ENCODE measurements at places on chromosomes 3 and 15.

DNA sequence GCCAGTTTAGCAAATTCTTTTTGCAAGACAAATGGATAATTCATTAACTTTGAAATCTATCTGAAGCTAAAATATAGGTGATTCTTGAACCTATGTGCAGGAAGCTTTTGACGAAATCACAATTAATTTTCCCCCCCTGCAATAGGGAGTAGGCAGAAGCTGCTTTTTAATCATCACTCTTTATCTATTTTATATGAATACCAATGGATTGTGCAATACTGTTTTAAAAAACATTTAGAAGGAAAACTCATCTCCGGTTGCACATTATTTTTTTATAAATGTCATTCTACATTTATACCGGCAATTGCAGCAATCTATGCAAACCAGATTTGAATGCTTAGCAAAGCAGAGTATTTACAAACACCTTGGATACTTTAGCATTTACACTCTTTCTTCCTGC lies 121.1 kb upstream of the TMCO5A start:
- no peak for DNase-seq

DNA sequence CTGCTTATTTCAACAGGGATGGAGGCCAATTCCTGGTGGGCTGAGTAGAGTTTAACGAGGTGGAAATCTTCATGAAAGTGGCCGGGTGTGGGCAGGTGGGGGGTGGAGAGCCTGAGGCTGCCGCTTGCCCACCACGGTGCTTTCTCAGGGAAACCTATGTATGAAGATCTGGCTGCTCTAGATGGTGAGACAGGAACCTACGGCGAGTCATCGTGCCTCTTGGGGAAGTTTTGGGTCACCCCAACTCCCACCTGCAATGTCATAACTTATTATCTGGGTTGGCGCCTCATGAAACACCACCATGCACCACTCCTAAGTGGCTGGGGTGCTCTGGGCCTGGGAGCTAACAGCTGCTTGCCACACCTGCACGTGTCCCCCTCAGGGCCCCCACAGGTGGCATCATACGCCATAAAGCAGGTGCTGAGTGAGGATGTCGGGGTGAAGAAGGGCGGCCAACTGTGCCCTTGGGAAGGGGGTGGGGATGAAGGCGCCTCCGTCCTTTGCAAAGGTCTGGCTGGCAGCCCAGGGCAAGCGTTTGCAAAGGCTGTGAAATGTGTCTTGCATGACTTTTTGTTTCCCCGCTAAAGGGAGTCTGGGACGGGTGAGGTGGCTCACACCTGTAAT lies 27.9 kb upstream of the SNRPA1 start:
- no peak for DNase-seq

GRCh38 chr15:59699810-59700431 lies 10.8 kb upstream of the BNIP2 start:
- no peak for DNase-seq

DNA sequence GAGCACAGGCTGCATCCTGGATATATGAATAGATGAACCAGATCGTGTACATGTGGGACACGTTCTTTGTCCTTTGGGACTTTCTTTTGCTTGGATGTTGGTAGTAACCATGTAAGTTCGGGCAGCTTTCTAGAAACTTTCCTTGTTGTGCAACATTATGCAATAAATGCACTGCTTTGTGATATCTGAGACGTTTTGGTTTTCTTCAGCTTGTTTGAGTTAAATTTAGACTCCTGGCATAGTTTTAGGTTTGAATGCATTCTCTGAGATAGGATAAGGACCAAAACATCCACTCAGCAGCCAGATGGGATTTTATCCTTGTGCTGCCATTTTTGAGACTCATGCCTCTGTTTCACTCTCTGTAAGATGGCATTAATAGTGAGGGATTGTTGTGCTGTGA lies 158.9 kb downstream of the IGF1R start:
- DNase-seq: no peak

DNA sequence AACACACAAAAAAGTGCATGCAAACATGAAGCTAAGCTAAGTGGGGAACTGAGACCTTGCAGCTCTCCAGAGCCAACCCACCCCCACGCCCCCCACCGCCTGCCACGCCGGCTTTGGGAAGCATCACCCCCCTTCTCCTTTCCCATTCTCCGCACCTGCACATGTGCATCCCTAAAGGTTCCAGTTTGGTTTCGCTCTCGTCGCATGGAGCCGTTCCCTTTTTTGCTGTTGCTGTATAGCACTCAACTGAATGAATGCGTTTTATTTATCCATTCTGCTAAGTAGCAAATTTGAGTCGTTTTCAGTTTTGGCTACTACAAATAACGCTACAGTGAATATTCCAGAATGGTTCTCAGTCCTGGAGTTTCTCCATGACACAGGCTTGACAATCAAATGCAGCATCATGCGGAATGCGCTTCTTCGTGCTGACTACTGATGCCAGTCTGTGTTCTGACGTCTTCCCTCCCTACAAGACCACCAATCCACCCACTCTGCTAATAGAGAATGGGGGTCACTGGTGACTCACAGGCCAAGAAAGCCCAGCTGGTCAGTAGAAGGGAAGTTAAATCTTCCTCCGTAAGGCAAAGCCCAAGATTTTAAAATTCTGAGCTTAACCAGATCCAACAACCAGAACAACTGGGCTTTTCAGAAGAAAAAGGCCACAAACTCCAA lies 115.3 kb downstream of the XXYLT1 start:
- no peak for DNase-seq

DNA sequence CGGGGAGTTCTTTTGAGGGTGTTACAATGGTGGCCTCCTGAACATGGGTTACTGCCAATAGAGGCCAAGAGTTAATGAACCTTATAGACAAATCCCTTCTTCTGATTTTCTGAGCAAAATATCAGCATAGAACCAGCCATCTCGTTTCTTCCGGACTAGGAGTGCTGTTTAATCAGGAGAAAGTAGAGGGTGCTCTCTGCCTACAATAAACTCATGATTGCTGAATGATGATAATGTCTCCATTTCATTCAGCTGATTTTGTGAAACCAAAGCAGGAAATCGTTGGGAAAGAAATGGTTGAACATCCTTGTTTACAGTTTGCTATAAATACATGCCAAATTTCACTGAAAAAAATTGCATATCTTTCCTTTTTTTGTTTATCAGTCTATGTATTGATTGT lies 142.8 kb upstream of the PLSCR5 start:
- no peak for DNase-seq

DNA sequence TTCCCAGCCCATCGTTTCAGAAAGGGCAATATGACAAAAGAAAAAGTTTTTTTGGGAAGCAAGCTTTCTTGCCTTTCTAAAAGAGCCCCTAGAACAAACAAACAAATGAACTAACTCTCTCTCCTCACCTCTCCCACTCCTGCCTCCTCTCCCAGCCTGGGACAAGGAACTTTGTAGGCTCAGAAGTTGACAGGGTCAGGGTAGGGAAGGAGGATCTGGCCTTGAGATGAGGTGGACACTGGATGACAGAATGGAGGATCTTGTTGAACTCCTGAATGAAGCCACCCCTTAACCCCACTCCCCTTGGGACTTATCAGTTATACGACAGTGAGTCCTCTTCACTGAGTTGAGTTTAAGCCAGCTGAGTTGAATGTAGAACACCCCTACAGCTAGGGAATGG lies 1.6 kb upstream of the ITGA11 start:
- no peak for DNase-seq

DNA sequence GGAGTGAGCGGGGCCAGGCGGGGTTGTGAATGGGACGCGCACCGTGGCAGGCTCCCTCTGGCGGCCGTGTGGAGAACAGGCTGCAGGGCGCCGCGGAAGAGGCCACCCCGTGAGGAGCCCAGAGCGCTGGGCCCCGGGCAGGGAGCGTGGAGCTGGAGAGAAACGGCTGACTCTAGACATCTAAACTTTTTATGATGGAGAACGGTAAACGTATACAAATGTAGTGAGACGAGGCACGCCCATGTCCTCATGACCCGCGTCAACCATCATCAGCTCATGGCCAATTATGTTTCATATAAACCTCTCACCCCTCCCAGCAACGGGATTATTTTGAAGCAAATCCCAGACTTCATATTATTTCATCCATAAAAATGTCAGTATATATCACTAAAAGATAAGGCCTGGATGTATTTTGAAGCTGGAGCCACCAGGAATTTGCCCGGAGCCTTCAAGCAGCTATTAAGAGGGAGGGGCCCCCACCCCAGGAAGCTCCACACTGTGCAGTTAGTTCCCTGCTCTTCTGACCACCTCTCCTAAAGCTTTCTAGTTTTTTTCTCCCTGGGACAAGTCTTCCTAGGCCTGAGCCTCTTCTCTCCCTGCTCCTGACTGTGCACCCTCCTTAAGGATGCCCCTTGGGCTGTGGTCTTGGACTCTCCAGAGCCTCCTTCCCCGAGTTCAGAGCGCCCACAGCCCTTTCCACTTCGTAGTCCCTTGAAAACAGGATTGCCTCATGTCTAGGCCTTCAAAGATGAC lies 149.5 kb downstream of the SMAD6 start:
- peak; percentile 46 for DNase-seq

DNA sequence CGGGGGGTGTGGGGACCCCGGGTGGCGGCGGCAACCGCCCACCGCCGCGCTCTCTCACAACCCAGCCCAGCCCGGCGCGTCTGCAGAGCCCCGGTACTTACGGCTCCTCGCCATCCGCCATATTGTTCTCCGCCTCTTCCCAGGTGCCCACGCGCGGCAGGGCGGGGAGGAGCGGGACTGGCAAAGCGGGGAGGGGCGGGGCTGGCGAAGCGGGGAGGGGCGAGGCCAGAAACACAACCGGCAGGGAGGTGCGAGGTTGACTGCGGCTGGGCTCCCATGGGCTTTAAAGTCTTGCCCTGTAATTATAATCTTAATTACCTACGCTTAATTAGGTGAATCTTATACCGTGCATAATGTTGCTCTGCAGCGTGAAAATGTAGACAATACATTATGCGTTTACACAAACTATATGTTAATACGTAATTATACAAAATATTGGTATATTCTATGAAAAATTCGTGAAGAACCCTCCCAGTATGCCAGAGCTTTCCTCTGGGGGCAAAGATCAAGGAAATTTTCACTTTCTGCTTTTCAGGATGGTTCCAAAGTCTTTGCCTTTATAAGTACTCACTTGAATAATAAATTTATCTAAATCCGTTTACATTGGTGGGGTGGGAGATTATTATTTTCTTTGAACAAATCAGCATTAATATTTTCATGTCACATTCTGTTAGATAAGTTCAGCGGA lies at the start of gene UBA3:
Gene UBA3, minus strand, starts transcription at position 133 of the 688 bp plus-strand sequence. Its CDS starts 12 bp downstream, at position 121.
- DNase-seq: peak; percentile 87

DNA sequence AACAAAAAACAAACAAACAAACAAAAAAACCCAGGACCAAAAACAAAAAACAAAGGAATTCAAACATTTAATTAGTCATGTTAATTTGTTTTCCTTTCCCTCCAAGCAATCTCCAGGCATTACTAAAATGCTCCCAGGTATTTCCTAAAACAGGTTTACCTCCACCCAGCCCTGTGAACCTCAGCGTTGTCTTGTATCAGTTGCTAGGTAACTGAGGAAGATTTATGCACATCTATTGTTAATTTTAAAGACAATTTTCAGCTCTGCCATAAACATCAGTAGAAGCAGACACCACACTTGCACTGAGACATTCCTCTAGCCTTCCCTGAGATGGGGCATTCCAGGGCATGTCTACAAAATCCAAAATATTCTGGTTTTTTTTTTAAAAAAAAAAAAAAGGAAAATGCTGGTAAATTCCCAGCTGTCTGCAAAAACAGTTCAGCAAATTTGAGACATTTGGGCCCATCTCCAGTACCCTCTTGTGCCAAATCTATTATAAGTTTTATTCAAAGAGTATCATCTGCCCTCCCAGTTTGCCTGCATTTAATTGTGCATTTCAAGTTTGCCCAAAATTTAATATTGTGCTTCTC lies 227.6 kb downstream of the ADAMTS9 start:
- DNase-seq: no peak

GRCh38 chr15:79481793-79482192 lies 49.7 kb downstream of the MINAR1 start:
- no peak for DNase-seq

DNA sequence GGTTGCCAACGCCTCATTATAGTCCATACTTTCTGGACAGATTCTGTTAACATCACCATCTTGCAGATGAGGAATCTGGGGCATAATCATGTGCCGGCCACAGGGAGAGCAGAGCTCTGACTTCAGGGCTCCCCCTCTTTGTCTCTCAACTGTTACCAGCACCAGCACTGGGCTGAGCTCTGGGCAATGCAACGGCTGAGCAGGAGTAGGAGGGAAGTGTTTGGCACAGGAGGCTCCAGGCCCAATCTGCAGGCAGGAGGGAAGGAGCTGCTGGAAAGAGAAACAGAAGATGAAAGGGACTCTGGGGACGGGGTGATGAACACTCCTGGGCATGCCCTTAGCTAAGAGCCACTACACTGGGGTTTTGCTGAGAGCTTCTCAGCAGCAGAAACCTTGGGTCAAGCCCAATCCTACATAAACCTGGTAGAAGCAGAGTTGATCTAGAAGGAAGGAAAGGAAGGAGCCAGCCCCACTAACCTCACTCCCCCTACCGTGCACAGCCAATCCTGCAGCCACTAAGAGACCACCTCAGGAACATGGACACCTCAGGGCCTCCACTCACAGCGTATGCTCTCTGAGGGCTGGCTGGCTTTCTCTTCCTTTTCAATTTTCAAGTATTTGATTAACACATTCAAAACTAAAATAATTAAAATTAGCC lies 73.1 kb upstream of the SPATA12 start:
- no peak for DNase-seq

DNA sequence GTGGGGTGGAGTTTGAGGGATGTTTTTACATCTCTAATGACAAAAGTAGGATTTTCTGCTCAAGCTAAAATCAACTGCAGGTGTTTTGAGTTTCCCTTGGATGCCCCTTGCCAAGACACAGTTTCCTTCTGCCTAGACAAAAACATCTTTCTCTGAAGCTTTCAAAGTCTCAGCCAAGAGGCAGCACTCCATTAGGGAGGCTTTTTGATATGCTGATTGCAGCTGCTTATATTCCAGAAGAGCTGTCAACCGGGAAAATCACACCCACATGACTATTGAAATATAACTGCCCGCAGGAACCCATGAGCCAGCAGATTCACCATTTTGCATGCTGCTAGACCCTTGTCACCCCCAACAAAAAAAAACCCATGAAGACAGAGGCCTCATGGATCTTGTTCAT lies 27.5 kb upstream of the ZNF148 start:
- DNase-seq: no peak

DNA sequence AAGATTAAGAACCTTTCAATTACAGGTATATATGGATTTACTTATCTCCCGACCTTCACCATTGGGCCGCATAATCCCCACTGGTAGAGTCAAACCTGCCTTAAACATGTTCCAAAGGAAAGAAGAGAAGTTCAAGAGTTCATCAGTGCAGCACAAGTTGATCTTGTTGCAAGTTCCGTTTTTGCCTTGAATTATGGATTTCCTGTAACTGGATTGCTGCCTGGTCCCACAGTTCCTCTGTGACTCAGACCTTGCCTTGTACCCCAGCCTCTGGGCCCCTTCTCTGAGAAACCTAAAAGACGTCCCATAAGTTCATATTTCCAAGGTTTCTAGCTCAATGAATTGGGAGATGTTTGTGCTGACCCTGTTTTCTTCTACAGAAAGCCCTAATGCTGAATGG lies 112.5 kb upstream of the THBS1 start:
- no peak for DNase-seq

- DNase-seq: no peak
Observed at GRCh38 chr3:125219261-125219701, 6.7 kb upstream of the SLC12A8 start.

- no peak for DNase-seq
Observed at GRCh38 chr3:184145111-184145524, 10.0 kb downstream of the EIF2B5 start.

GRCh38 chr15:57606816-57607215 lies 15.1 kb downstream of the MYZAP start:
- no peak for DNase-seq

- no peak for DNase-seq
Observed at GRCh38 chr3:72203613-72204349, 418.8 kb upstream of the PROK2 start.
